ENCODE measurements at places on chromosomes 1 and 21.

GRCh38 chr1:8009043-8010002 is 16.8 kb downstream of the ERRFI1 start:
- DNase-seq: no peak

GRCh38 chr1:89706700-89707012 is 73.7 kb downstream of the LRRC8C start:
- DNase-seq: no peak

- no peak for DNase-seq
Observed at GRCh38 chr1:60419023-60419422, 345.5 kb upstream of the C1orf87 start.

GRCh38 chr1:11845641-11846335 is 1.8 kb downstream of the NPPA start:
- no peak for DNase-seq

DNA sequence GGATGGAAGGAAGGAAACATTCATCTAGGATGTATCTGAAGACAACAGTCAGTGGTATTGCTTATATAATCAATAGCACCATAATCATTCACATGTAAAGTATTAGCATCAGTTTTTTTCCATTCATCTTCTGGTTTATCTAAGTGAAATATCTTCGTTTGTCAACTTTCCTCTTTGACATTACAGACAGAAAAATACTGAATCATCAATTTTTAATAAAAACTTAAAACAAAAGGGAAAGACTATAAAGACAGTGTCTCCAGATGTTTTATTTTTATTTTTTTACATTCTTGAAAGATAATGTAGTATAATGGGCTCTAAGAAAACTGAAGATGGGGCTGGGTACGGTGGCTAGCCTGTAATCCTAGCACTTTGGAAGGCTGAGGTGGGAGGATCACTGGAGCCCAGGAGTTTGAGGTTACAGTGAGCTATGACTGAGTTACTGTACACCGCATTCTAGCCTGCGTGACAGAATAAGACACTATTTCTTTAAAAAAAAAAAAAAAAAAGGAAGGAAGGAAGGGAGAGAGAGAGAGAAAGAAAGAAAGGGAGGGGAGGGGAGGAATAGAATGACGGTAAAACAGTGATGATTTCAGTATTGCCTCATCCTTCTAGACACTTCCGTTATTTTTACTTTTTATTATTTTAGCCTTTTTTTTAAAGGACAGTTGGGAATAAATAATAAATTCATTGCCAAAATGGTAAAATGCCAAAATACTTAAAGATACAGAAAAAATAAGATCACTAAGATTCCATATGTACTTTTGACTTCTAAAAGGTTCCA is 89.5 kb downstream of the NRIP1 start:
- no peak for DNase-seq

DNA sequence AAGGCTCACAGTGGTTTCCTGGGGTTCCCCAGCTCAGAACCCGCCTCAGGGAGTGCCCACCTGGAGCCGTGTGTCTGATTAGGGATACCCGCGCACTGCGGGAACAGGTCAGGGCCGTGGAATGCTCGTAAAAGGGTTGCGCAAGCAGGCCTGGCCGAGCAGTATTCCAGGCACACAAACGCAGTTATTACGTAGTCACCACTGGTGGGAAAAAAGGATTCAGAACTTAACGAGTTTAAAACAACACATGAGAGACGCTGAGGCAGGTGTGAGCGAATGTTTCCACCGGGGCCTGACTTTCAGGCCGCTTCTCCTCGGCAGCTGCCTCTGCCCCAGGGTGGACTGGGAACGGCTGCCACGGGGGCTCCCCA is 18.2 kb downstream of the PLCH2 start:
- DNase-seq: no peak

DNA sequence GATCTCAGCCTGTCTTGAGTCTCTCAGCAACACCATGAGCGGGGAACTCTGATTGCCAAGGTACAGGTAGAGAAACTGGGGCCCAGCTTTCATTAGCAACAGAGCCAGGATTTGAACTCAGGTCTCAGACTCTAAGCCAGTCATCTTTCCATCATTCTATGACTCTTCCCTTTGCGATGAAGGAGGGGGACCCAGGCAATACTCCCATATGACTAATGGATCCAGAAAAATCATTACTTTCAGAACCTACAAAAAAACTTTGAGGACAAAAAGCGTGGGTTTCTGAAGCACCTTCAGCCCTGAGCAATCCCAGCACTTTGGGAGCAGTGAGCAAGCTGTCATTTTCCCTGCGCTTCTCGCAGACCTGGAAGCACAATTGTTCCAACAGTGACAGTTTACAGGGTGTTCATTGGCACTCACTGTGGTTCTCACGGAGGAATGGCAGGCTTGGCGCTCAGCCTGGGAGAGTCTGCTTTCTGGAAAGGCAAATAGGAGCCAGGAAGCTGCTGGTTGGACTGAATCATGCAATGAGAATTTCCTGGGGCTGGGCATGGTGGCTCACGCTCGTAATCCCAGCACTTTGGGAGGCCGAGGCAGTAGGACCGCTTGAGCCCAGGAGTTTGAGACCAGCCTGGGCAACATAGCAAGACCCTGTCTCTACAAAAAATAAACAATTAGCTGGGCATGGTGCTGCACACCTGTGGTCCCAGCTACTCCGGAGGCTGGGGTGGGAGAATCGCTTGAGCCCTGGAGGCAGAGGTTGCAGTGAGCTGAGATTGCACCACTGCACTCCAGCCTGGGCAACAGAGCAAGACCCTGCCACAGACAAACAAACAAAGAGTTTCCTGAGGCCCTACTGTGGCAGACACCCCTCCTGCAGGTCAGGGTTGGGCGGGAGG is 40.1 kb downstream of the SLC2A7 start:
- no peak for DNase-seq

DNA sequence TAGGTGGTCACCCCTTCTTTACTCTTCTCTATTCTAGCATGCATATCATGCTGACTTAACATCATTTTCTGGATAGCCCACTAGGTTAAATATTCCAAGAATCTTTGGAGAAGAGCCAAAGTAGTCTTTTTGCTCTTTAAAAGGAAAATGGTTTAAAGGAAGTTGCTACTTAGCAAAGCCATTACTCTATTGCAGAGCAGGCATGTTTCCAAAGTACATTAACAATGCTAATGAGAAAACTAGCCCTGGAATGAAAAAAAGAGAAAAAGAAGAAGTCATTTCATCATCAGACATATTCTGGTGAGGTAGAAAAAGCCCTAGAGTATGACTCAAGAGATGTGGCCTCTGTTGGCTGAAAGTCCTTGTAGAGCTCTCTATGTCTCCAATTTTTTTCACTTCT is 74.0 kb downstream of the NUF2 start:
- no peak for DNase-seq

- no peak for DNase-seq
Observed at GRCh38 chr1:61162520-61163258, 80.3 kb downstream of the NFIA start.

DNA sequence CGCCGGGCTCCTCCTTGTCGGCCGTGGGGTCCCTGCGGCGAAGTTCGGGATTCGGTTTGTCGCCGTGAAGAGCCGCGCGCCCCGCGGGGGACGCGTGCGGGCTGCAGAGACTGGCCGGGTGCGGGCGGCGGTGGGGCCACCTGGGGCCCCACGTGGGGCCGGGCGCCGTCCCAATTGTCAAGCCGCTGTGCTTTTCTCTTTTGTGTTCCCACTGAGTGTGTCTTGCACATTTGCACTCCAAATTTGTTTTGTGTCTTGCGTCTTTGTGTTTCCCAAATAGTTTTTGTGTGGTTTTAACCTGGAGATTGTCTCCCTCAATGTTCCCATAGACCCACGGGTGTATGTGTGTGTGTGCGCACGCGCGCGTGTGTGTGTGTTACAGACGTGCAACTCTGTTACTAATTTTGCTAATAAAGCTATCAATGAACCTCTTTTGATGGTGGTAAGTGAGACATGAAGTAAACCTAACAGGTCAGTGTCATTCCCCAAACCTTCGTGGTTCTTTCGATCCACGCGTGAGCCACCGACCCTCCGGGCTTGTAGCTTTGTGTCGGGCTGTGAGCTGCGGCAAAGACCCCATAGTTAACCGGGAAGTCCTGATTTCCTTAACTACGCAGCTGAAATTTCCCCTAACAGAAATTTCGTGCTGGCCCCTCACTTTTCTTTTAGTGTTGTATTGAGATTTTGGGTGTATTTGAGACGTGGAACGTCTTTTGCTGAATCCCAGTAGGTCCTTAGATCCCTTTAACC is 708 bp downstream of the PRDM2 start:
- DNase-seq: peak; percentile 64

DNA sequence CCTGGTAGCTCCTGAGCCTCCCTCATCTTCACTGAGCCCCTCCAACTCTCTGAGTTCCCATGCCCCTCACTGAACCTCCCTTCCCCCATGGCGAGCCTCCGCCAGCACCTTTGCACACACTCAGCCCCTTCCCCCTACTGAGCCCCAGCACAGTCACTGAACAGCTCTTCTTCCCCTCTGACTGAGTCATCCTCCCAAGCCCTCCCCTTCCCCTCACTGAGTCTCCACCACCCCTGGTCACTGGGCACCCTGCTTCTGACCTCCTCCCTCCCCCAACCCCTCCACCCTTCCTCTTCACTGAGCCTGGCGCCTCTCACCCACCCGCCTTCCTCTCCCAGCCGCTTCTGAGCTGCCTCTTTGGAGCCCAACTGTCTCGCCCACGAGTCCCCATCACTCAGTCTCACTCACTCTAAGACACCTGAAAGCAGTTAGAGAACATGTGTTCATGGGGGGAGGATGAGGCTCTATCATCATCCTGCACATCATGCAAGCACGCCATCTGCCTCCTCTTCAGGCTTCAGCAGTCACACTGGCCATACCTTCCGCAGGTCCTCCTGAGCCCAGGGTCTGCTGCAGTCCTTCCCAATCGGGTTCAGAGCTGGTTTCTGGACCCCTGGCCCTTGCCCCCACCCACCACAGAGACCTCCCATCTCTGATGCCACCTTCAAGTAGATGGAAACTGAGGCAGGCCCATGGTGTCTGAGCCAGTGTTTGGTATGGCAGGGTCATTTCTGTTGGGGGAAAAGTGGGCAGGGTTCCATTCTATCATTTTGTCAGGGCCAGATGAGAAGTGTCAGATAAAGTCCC is 2.0 kb upstream of the TRNP1 start:
- DNase-seq: peak; percentile 56

- DNase-seq: peak; percentile 53
Observed at GRCh38 chr1:35886577-35887431, 3.8 kb downstream of the AGO1 start.

GRCh38 chr1:61318319-61319125 is 236.2 kb downstream of the NFIA start:
- DNase-seq: peak; percentile 32

GRCh38 chr1:35361638-35362037 is 93.1 kb downstream of the ZMYM4 start:
- no peak for DNase-seq

DNA sequence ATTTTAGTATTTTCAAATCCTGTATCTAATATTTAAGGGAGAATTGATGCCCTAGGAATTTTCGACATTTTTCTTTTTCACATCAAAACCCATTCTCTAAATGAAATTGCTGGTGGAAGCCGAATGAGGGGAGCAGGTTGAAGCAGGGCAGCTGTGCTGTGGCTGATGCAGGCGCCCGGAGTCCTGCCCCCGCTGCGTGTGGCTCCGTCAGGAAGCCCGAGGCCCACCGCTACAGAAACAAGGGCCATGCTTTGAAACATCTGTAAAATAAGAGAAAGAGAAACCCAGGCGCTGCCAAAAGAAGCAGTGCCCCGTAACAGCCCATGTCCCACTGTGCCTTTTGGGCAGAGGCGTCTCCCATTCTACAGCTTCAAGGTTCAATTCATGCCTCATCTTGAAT is 41.1 kb downstream of the TENT5C start:
- DNase-seq: no peak

DNA sequence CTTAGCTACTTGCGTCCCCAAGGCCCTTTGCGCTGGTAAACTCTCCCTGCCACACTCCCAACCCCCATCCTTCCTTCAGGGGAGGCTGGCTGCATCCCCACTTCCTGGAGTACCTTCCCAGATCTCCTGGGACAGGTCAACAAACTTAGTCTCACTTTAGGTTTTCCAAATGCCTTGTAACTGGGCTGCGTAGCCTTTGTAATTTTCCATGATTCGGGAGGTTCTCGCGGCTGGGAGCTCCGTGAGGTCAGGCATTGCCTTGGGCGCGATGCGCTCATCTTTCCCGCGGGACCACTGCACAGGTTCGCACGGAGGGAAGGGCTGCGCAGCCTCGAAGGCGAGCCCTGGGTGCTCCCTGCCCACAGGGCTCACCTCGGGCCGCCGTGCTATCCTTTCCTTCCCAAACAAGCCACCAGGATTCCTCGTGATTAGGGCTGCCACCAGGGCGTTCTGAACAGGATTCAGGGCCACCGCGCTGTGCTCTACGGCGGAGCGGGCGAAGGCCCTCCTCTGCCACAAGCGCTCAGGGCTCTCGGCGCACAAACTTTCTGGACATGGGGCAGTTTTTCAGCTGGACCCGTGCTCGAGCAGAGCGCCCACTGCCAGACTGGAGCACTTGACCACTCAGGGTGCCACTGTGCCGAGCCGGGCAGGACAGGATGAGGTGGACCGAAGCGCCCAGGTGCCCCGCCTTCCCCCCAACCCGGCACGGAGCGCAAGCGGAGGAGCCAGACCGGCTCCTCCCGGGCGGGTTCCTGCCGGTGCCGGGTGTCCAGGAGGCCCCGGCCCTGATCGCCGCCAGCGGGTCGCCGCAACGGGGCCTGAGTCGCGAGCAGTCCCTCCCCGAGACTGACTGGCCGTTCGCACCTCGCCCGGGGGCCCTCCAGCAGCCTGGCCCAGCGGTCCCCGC is 1.1 kb downstream of the TMPRSS2 start:
- DNase-seq: no peak

- no peak for DNase-seq
Observed at GRCh38 chr1:10721381-10722321, 74.8 kb downstream of the CASZ1 start.

DNA sequence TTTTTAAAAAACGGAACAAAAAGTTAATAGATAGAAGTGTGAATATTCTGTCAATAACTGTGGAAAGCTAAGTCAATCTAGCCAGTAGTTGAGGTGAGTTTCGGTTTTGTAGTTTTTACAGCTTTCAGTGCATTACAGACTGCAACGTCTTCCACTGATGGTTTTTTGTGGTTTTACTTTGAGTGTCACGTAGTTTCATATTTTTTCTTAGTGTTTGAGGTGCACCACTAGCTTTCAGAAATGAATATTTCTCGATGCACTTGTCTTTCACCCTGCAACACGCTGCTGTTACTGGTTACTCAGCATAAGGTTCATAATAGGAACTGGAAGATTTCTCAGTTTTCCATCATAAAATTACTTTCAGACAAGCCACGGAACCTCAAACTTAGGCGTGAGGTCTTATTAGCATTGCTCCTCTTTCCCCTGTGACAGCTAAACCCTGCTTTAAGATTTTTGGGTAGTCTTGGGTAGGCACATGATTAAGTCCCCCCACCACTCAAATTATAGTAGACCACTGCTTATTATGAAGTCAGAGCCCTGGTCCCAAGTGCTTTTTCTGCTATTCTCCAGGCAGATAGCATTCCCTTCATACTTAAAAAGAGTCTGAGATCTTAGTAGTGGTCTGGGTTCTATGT is 1412.7 kb downstream of the KCNT2 start:
- DNase-seq: peak; percentile 52
